AG10803 (cell line): ENCODE measurements at places on chromosomes 12 and 14.

DNA sequence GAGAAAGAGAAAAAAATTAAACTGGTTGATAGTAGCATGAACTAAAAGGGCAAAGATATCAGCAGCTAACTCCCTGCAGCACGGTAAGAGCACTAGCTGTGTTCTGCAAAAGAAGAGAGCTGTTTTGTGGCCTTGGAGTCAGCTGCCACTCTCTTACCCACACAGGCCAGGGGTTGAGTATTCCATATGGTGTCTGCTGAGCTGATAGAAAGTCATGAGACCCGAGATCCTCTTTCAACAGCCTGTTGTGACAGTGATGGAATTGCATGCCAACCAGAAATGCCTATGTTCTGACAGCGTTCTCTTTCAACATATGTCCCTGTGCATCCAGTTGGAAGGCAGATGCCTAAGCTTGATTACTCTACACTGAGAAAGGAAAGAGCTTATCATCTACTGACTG, 39.9 kb downstream of the TMTC1 start:
- DNase-seq, result peak; percentile 6

DNA sequence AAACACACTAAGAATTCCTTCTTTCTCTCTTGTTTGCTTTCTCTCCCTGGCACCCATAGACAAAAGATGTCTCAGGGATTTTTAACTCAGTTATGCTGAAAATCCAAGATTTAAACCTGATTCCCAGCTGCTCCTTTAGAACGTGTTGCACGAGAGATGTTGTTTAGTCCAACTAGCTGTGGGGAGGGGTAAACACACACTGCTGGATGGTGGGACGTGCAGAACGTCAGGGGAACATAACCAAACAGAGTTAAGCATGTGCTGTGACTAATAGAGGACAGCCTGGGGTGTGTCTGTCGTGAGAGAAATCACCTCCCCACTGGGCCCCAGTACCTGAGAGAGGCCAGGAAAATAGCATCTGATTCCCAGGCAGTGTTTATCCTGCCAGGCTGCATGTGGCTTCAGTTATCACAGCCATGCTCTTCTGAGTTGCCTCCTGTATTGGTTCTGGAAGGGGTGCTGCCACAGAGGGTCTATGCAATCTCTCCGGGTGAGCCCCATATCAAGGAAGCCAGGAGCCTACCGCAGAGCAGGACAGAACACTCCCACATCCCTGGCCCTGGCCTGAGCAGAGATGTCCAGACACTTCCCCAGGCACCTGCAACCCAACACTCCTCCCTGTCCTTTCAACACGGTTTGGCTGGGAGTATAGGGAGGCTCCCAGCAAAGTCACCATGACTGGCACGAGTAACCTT, 112.7 kb upstream of the EGLN3 start:
- DNase-seq, result peak; percentile 4

DNA sequence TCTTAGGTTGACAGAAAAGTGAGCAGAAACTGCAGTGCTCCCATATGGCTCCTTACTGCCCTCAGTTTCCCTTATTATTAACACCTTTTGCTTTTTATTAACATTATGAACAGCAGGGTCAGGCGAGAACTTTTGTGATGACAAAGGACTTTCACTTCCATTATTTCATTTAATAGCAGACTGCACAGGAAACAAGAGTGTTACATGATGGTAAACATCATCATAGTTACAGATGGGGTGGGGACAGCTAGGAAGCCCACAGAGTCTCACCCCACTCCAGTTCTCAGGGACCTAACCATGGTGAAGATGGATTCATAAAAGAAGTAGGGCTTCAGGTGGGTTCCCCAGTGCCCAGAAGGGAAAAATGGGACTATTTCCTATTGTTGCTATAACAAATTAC, 110.1 kb upstream of the PELI2 start:
- no peak for DNase-seq

GRCh38 chr12:82723891-82724290, 37.2 kb downstream of the TMTC2 start:
- DNase-seq, result no peak

DNA sequence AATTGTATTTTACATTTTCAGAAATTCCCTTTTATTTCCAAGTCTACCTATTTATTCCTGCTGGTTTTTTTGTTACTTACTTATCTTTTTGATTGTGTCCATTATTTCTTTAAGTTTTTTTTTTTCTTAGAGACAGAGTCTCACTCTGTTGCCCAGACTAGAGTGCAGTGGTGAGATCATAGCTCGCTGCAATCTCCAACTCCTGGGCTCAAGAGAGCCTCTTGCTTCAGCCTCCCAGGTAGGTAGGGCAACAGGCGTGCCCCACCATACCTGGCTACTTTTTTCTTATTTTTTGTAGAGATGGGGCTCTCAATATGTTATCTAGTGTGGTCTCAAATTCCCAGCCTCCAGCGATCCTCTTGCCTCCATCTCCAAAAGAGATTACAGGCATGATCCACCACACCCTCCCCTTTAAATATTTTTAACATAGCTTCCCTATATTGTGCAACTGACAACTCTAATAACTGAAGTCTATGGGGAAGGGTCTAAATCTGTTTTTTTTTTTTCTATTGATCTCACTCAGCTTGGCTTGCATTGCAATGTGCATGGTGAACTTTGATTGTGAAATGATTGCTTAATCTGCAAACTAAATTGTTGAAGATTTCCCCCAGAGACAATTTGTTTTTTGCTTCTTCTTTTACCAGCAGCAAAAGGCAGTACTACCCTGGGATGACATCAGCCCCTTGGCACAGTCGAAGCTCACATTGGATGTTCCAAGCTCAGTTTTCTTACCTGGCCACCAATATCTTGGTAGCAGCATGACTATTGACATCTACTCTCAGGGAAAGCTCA, 25.7 kb upstream of the COCH start:
- DNase-seq, result no peak

GRCh38 chr14:45065540-45065939, 18.4 kb upstream of the PRPF39 start:
- peak; percentile 6 for DNase-seq

DNA sequence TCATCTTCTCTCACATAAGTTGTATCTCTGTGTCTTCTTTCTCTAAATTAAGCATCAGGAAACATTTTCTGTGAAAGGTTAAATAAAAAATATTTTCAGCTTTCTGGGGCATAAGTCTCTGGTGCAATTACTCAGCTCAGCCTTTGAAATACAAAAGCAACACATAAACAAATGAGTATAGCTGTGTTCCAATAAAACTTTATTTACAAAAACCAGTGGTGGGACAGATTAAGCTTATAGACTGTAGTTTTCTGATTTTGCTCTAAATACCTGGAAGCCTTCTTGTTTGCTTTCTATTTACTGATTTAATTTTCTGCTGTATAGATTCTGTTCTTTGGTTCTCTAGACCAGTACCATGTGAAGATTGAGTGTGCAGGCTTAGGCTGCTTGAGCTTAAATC, 655.1 kb downstream of the VRK1 start:
- DNase-seq, result no peak

DNA sequence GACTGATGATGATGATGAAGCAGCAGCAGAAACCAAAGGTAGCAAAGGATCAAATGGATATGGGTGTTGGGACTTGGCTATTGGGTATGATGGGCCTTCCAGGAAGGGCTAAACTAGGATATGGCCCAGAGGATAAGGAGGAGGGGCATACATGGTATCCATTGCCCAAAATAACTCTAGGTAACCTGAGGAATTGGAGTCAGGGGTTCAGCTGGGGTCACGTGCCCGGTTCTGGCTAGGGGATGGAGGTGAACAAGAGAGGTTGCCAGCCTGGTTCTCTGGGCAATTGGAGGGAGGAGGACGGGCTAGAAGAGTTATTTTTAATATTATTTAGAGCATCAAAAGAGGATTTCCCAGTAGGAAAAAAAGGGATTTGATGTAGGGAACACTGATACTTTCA, 2.7 kb upstream of the ANKRD52 start:
- DNase-seq, result no peak

GRCh38 chr14:22896760-22897159, 13.7 kb downstream of the REM2 start:
- no peak for DNase-seq

GRCh38 chr12:103771466-103771865, 69.6 kb downstream of the NT5DC3 start:
- DNase-seq, result peak; percentile 51

GRCh38 chr14:95043314-95043713, 114.0 kb downstream of the DICER1 start:
- no peak for DNase-seq

- no peak for DNase-seq
Measured at GRCh38 chr14:96027431-96028355, 11.5 kb upstream of the C14orf132 start.

GRCh38 chr12:10018386-10018785, 8.0 kb downstream of the CLEC12B start:
- no peak for DNase-seq

DNA sequence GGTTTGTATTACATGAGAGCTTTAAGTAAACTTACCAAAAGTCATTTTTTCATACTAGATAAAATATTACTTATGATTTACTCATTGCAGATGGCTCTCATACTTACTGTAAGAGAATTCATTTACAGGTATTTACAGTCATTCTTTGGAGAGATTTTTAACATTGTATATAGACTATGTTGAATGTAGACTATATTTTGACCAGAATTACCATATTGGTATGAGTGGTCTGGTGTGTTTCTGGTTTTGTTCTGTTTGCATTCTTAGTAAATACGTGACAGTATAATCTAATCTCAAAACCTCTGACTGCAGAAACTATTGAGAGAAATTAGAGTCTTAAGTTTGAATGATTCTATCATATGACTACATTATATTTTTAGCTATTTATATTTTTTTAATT, 91.1 kb downstream of the USP15 start:
- no peak for DNase-seq

GRCh38 chr12:28026701-28027100, 54.2 kb upstream of the PTHLH start:
- DNase-seq, result peak; percentile 37

DNA sequence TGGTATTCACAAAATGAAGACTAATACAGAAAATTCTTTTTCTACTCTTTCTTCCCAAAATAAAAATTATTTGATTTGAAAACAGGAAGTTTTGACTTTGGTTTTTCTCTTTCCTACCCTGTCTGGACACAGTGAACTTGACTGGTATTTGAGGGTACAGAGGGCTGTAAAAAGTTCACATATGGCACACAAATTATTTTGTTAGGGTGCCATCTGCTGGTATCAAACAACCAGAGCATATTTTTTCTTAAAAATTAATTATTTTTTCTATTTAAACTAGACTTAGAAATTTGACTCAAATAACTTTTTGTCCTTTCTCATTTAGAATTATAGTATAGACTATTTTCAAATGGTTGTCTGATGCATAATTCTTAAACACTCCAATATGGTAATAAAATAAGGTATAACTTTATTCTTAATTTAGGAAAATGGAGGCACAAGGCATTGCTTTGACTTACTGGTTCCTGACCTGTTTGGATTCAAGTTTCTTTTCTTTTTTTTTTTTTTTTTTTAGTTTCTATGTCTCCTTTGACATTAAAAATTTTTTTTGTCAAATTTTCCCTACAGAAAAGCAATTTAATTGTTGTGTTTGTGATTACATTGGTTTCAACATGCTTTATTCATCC, 390.6 kb downstream of the PRKD1 start:
- DNase-seq, result peak; percentile 40

DNA sequence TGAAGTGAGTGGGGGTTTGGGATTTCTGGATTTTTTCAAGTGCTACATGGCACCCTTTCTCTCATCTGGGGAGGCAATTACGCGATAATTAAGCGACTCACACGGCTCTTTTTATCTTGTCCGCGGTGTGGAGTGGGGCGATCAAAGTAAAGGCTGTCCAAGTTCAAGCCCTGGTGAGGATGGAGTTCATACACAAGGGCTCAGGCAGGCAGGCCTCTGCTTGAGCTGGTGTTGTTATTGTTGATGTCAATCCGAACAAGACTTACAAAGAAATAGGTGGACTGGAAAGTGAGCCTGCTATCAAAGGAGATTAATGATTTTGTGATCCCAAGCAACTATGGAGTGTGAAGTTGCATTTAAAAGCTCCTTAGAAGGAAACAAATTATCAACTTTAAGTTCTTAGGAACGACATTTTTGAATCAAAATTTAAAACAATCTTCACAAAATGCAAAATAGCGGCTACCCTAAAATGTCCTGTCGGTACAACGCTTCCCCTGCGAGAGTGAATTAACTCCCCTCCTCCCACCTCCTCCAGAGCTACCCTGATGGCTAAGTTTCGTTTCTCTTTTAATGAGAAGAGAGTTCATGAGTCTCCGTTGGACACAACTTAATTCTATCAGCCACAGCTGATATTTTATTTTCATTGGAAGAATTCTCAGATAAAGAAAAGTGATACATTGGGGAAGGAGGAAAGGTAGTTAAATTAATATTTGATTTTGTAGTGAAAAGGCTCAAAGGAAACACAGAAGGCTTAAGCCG, 5.9 kb downstream of the FOXA1 start:
- no peak for DNase-seq

DNA sequence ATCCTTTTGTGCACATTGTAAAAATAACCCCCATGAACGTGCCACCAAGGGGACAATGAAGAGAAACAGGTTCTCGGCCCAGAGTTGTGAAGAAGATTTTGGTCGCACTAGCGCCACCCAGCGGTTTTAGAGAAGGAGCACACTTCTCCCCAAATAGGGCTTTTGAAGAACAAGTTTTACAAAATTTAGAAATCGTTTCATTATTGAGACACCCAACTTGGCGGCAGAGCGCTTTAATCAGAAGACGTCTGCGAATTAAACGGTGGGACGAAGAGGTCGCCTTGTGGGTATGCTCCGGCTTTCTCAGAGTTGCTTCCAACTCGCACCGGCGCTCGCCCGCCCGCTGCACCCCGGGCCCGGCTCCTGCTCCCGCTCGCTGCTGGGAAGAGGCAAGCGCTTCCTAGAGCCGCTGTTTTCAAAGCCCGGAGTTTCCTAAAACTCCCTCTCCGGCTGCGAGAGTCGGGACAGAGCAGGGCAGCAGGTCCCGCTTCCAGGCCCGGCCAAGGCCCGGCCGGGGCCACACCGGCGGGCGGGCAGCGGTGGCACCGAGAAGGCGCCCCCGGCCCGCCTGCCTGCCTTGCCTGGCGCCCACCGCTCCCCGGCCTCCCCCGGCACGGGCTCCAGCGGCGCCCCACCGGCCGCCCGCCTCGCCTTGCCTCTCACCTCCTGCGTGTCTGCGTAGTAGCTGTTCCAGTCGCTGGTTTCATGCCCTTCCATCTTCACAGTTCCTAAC, 645 bp downstream of the FOXA1 start:
- peak; percentile 67 for DNase-seq

- no peak for DNase-seq
Measured at GRCh38 chr14:51260225-51260624, 20.2 kb downstream of the TMX1 start.

DNA sequence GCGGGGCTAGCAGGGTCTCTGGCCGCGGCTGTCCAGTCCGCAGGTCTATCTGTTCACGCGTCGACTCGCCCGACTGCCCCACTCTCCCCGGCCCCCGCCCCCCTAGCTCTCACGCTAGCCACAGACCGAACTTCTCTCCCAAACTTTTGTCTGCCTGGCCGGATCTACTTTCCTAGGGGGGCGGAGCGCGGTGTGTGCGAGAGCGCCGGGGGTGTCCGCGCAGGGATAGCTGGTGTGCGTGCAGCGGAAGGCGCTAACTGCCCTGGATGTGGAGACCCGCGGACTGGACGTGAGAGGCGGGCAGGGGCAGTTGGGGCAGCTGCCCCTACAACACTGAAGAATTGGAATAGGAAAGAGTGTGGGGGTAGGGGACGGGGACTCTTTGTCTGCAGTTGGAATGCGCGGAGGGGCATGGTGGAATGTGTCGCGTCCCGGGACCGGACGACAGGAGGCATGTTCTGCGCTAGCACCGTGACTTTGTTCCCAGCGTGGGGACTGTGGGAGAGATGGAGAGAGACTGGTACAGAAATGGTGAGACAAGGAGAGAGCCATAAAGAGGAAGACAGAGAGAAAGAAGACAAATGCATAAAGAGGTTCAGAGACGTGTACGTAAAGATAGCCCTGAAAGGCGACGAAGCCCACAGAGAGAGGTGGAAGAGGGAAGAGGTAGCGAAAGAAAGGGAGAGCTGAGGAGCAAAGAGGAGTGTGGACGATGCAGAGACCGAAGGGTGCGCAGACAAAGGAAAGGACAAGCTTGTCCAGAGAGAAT, at the start of gene AJUBA:
TSS of gene AJUBA (minus strand) at position 75 of the 769 bp plus-strand sequence. CDS start 285 bp downstream, outside the sequence.
- peak; percentile 96 for DNase-seq
